ENCODE measurements at places on chromosomes 6 and 20.

DNA sequence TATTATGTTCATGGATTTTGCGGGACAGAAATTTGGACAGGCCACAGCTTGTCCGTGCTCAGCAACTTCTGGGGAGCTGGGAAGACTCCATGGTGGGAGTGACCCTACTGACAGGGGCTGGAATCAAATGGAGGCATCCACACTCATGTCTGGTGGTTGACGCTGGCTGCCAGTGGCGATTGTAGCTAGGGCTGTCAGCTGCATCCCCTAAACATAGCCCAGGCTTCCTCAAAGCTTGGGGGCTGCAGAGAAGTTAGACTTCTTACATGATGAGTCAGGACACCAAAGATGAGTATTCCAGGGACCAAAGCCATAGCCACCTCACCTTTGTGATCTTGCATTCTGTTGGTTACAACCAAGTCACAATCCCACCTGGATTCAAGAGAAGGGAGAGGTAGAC is 18.4 kb upstream of the FAM50B start:
- DNase-seq = no peak

- DNase-seq = no peak
Observed at GRCh38 chr20:634148-634925, 18.7 kb downstream of the SRXN1 start.

DNA sequence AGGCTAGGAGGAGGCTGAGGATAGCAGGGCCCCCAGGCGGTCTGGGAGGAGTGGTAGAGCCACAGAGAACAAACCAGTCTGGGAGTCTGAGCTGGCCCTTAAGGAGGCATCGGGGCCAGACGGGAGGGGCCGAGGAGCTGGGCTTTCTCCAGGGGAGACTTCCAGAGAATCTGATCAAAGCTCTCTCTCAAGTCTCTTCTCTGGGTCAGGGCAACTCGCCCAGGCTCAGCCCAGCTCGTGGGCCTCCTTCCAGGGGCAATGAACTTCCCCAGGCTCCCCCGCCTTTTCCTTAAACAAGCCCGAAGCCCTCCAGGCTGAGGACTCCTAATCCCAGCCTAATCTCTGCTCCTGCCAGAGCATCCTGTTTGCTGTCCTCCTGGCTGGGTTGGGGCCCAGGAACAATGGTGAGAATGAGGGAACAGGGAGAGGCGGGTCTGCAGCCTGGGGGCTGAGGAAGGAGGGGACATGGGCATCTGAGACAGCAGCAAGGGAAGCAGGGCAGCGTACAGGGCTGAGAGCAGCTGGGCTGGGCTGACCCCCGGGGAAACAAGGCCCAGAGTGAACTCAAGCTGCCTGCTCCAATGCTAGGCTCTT is 173.6 kb downstream of the ANKRD60 start:
- DNase-seq = no peak

GRCh38 chr6:18464176-18464575 is 77.0 kb downstream of the RNF144B start:
- no peak for DNase-seq

GRCh38 chr20:10461495-10461894 is 26.4 kb downstream of the SLX4IP start:
- no peak for DNase-seq

GRCh38 chr20:47221036-47221625 is 135.4 kb downstream of the ZMYND8 start:
- DNase-seq = no peak

DNA sequence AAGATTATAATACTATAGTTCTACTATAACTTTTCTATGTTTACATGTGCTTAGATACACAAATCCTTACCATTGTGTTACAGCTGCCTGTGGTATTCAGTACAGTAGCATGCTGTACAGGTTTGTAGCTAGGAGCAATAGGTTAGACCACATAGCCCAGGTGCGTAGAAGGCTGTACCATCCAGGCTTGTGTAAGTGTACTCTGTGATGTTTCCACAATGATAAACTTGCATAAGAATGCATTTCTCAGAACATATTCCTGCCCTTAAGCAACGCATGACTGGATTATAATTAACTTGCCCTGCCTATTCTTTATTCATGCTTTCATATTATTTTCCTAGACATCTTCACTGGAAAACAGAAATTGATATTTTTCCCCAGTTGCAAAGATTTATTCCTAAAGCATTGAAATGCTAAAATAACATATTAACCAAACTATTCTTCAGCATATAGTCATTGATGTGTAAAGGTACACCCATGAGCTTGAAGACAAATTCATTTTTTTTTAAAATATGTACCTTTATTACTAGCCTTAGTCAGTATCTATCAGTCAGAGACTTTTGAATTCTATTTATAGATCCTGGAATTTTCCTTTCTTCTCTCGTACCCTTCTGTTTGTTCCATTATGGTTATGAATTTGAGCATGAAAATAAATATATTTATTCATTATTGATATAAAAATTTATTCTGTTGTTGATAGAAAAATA is 7.2 kb upstream of the CTAGE9 start:
- DNase-seq = no peak
